ENCODE measurements at places on chromosomes 5 and 9.

GRCh38 chr5:149118463-149118862, 22.8 kb upstream of the ABLIM3 start:
- DNase-seq = no peak

GRCh38 chr9:406886-407654, 192.4 kb downstream of the DOCK8 start:
- no peak for DNase-seq

DNA sequence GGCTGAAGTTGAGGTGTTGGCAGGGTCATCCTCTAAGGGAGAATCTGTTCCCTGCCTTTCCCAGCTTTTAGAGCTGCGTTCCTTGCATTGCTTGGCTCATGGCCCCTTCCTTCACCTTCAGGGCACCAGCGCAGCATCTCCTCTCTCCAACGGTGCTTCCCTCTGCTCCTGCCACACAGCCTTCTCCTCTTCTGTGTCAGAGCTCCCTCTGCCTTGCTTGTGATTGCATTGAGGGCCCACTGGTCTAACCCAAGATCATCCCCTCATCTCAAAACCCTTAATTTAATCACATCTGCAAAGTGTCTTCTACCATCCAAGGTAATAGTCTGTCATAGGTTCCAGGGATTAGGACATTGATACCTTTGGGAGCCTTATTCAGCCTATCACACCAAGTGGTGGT, 205.7 kb upstream of the TBCA start:
- no peak for DNase-seq

DNA sequence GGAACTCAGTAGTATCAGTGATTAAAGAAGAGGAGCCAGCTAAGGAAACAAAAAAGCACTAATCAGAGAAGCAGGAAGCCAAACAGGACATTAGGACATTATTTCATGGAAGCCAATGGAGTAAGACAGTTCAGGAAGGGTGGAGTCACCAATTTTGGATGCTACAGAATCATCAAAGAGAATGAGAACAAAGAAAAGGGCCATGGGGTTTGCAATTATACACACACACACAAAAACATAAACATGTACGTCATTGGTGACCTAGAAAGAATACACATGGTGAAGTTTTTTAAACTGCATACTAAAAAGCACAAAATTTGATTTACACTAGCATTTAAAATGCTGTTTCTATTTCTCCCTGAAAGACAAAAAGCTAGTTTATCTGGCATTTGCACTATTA, 96.8 kb upstream of the MRPS30 start:
- no peak for DNase-seq
